ENCODE measurements at places on chromosomes 1 and 21.
A peak's percentile ranks its signal among the peaks of the same experiment; 100 is the strongest.

DNA sequence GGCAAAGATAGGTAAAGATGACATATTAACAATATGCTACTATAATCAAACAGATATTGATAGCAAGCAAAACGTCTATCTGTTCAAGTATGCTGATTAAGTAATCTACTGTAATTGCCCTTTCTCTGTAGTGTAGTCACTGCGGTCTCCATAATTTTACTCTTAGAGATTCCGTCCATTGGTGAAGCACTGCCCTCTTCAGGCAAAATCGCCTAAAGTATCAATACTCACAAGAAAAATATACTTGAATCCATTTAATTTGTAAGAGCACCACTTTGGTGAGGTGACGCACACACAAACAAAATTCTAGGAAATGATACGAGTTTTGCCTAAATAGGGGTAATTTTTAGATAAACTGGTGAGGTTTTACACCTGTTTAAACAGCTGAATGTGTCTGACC lies 434.6 kb upstream of the CHRM3 start:
- DNase-seq: no peak

DNA sequence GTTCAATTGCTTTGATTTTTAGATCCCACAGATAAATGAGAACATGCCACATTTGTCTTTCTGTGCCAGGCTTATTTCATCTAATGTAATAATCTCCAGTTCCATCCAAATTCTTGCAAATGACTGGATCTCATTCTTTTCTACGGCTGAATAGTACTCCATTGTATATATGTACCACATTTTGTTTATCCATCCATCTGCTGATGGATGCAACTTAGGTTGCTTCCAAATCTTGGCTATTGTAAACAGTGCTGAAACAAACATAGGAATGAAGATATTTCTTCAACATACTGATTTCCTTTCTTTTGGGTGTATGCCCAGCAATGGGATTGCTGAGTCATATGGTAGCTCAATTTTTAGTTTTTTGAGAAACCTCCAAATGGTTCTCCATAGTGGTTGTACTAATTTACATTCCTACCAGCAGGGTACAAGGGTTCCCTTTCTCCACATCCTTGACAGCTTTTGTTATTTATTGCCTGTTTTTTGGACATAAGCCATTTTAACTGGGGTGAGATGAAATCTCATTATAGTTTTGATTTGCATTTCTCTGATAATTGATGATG lies 344.4 kb downstream of the KCTD3 start:
- DNase-seq: no peak

GRCh38 chr1:167631386-167631935 lies 1.4 kb downstream of the RCSD1 start:
- no peak for DNase-seq

DNA sequence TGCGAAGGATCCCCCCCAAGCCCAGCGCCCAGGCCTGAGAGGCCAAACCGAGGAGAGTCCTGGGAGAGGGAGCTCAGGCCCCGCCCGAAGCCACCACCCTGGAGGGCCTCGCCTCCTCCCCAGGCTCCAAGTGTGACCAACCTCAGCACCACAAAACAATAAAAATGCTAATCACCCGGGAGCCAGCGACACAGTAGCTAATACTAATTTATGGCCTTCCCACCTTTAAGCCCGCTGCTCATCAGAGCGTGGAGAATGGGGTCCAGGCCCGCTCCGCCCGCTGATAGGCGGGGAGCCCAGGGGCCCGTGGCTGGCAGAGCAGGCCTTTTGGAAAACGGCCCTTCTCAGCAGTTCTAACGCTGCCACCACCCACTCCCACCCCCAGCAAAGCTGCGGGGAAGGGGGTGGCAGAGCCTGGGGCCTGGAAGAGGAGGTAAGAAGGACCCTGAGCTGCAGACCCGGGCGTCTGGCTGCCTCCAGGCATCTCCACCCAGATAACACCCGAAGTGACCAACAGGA lies 20.4 kb upstream of the TAS1R2 start:
- DNase-seq: no peak

DNA sequence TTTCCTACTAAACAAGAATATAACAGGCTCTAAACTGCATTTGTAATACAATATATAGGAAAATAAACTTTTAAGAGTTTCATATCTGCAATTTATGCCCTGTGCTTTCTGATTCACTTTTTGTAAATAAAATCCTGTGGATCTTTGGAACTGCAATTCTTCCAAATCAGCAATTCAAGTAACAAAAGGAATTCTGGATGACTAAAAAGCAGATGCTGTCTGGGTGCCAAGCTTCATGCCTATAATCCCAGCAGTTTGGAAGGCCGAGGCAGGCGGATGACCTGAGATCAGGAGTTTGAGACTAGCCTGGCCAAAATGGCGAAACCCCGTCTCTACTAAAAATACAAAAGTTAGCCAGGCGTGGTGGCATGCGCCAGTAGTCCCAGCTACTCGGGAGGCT lies 6.3 kb downstream of the NME7 start:
- no peak for DNase-seq

- no peak for DNase-seq
Measured at GRCh38 chr1:169584483-169585144, 1.7 kb downstream of the F5 start.

DNA sequence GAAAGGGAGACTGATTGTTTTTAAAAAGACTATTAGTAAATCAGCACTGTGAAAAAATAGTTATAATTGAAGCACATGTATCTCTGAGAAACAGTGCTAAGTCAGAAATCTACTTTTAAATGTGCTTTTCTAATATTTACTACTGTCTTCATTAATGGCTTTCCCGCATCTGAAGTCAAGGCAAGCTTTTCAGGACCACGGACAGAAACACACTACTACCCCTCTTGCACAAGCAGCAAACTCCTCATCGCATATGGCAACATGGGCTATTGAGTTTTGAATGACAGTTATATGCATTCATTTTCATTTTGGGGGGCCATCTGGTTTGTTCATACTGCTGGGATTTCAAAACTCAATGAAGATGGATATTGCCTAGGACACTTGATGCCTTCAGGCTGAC lies 433.4 kb upstream of the CAMK1G start:
- no peak for DNase-seq

DNA sequence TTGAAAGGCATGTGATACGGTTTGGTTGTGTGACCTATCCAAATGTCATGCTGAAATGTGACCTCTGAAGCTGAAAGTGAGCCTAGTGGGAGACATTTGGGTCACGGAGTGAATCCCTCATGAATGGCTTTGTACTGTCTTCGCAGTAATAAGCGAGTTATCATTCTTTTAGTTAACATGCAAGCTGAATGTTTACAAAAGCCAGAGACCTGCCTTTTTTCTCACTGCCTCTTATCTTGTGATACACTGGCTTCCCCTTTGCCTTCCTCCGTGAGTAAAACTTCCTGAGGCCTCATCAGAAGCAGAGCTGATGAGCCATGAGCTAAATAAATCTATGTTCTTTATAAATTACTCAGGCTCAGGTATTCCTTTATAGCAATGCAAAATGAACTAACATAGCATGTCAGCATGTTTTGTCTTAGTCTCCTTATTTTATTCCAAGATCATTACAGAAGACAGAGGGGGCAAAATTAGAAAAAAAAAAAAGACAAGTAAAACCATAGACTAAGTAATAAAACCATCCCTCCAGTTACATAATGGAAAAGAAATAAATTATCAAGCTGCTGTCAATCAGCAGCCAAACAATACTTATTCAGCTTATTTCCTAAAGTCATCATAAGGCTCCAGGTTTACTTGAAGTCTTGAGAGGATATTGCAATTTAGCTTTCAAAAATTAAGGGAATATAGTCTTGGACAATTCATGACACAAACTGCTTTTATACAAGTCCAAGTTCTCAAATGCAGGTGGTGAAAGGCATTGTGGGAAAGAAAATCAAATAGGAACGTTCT lies 12.1 kb downstream of the RGS18 start:
- no peak for DNase-seq

DNA sequence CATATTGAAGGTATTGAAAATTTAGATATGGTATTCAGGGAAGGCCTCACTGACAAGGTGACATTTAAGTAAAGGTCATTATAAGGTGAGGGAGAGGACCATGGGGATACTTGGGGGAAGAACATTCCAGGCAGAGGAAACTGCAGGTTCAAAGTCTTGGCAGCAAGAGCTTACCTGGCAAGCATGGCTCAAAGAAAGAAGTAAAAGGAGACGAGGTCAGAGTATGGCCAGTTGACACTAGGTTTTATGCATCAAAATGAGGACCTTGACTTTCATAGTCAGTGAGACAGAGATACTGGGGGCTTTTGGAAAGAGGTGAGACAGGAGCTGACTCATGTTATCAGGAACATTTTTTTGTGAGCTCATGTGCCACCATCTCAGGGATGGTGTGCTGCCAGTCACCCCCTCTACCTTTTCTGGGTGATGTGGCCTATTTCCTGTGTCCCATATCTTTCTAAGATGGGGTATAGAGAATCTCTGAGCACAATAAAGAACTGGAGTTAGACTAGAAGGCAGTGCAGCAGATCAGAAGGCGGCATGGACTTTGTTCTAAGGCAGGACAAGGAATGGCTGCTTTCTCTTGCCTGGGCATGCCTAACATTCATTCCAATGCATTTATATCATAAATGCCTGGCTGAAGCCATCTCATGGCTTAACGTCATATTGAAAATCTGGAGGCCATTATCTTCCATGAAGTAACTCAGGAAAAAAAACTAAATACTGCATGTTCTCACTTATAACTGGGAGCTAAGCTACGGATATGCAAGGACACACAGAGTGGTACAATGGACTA lies 406.7 kb downstream of the NTNG1 start:
- DNase-seq: no peak

GRCh38 chr1:245858722-245859492 lies 648.2 kb downstream of the SMYD3 start:
- no peak for DNase-seq

DNA sequence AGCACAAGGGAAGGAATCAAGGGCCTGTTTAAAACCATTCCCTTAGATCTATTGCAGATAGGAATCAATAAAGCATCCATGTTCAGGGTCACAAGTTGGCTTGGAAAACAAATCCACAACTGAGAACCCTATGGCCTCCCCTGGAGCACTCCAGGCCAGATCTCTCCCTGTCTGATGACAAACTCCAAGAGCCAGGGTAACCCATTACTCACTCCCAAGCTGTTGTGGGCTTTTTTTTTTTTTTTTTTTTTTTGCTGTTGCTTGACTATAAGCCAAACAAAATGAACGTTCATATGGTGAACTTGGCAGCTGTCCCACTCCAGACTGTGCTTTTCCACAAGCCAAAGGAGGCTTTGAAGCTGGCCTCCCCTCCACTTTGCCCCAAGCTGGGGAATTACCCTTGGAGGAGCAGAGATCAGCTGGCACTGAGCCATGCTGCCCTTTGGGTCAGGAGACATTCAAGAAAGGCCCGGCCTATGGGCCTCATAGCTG lies 35.7 kb upstream of the VAV3 start:
- no peak for DNase-seq

- no peak for DNase-seq
Measured at GRCh38 chr1:245310571-245311531, 156.1 kb downstream of the KIF26B start.

- no peak for DNase-seq
Measured at GRCh38 chr1:246599315-246599714, 33.1 kb downstream of the CNST start.

- DNase-seq: no peak
Measured at GRCh38 chr1:58469016-58469415, 77.5 kb downstream of the OMA1 start.

DNA sequence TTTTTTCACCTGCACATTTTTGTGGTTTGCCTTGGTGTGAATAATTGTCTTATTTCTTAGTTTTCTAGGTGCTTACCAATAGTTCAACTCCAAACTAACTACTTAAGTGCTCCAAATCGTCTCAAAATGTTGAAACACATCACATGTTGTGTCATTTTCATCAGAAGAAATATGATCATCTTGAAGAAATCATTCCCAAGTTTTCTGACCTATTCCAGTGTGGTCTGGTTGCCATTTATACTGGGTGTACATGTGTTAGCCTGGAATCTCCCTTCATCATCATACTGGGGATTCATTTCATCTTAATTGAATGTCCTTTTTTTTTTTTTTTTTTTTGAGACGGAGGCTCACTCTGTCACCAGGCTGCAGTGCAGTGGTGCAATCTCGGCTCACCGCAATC lies 67.0 kb downstream of the EIF2B3 start:
- DNase-seq: no peak

DNA sequence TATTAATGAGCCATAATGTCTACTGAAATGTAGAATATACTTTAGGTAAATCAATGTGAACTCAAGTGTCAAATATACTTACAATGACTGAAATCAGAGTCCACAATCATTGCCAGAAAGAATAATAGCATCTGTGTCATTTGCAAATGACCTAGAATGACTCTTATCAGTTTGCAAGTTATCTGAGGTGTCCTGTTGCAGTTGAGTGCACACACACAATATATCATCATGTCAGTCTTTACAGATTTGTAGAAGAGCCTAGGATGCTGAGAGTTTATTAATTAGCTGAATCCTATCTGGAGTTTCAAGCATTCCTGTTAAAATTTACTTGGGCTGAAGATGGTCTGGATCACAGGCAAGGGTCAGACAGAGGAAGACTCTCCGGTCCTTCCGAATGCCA lies 324.0 kb upstream of the GREM2 start:
- DNase-seq: no peak

GRCh38 chr1:218426343-218426657 lies 81.2 kb downstream of the TGFB2 start:
- no peak for DNase-seq

- DNase-seq: no peak
Measured at GRCh38 chr1:36400825-36401601, 3.3 kb upstream of the LSM10 start.

DNA sequence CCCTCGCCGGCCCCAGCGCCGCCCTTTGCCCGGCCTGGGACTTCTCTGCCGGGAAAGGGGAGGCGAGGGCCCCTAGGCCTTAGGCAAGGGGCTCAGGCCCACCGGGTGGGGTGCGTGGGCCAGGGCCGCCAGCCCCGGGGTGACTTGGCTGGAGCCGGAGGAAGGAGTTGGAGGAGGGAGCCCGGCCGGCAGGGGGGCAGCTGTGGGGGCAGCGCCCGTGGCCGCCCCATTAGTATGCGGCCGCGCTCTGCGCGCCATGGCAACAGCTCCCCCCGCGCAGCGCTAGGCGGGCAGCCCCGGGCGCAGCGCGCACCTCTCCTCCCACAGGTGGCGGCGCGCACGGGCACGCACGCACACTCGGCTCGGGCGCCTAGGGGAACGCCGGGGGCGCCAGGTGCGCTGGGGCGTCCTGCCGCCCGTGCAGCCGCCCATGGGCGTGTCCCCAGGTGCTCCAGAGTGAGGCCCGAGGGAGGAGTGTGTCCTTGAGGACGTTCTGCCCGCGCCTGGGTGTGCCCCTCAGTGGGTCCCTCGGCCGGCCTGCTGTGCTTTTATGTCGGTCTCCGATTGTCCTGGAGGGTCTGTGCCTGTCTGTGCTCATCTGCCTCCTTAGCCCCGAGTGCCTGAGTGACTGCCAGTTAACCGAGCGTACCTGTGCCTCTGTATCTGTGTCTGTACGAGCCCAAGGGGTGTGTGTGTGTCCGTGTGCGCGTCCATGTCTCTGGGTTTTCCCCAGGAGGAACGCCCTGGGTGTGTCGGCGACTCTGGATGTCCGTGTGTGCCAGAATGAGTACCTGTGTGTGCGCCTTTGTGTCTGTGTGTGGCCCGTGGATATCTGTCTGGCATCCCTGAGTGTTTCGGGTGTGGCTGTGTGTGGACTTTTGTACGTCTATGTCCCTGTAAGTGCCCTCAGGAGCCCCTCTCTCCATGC lies 38.2 kb upstream of the WASF2 start:
- DNase-seq: peak; percentile 27

Data from CD4-positive, alpha-beta T cell treated with Interleukin-6 at 100 ng/mL for 8 hours (primary cell).